ENCODE measurements at places on chromosomes 2 and 18. TPM values are rescaled to one million over a fixed set of nuclear protein-coding genes. Genes with fewer than 3 reads are reported as not detected.

DNA sequence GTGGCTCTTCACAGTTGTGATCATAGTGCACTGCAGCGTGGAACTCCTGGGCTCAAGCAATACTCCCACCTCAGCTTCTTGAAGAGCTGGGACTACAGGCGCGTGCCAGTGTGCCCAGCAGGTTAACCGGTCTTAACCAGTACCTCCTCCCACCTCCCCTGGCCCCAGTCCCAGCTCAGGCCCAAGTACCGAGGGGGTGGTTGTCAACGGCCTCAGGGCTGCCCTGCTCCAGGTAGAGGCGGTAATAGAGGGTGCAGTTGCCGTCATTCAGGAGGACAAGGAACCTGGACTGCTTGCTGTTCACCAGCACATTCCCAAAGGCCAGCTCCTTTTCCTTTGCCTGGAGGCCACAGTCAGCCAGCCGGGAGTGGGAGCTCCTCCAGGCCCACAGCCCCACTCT lies 19.7 kb downstream of the CFAP65 start:
- DNase-seq: no peak
- no peaks in the 10 kb centered on the region for H3K36me3 ChIP-seq
- no peak overlapping the region for H3K27ac ChIP-seq
- no peaks in the 10 kb centered on the region for H3K27me3 ChIP-seq
- H3K4me1 ChIP-seq: no peaks in the 10 kb centered on the region

Gene LIMS3
- not detected for total RNA-seq

Gene PSMA8
- 0.35 TPM for total RNA-seq

Gene HOXD12
- total RNA-seq: not detected

Gene ASXL3
- total RNA-seq: not detected

Gene IL1R1
- total RNA-seq: 1.4 TPM

DNA sequence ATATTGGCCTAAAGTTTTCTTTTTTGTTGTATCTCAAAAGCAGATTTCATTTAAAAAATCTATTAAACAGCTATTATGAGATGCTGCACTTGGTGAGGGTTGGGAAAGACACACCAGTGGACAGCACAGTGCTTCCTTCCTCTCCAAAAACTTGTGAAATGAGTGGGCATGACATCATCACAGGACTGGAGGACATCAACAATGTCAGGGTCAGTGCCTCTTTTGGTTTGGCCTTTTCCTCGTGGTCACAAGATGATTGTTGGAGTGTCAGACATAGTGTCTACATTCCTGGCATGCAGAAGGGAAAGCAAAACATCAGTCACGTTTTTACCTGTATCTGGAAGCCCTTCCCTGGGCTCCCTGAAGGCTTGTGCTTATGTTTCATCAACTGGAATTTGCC lies 49.6 kb downstream of the IL1R2 start:
- H3K36me3 ChIP-seq: no peaks in the 10 kb centered on the region
- no peak overlapping the region for H3K27ac ChIP-seq
- H3K4me3 ChIP-seq: no peak overlapping the region
- H3K27me3 ChIP-seq: no peaks in the 10 kb centered on the region
- H3K4me1 ChIP-seq: no peaks in the 10 kb centered on the region

Gene TIA1
- 152 TPM for total RNA-seq

Gene DAPL1
- not detected for total RNA-seq

- H3K27ac ChIP-seq: no peak overlapping the region
- DNase-seq: no peak
- H3K27me3 ChIP-seq: no peaks in the 10 kb centered on the region
- H3K4me1 ChIP-seq: peaks cover 24% of the 10 kb centered on the region
- H3K4me3 ChIP-seq: no peak overlapping the region
- H3K36me3 ChIP-seq: peaks cover 13% of the 10 kb centered on the region
Measured at GRCh38 chr18:79422022-79422782, 26.5 kb downstream of the NFATC1 start.

- H3K36me3 ChIP-seq: no peaks in the 10 kb centered on the region
- H3K27me3 ChIP-seq: no peaks in the 10 kb centered on the region
- no peak overlapping the region for H3K27ac ChIP-seq
- no peak overlapping the region for H3K4me3 ChIP-seq
Measured at GRCh38 chr2:100012561-100012960, 129.8 kb downstream of the AFF3 start.

- H3K4me3 ChIP-seq: no peak overlapping the region
- no peaks in the 10 kb centered on the region for H3K27me3 ChIP-seq
- H3K4me1 ChIP-seq: no peaks in the 10 kb centered on the region
- no peak overlapping the region for H3K27ac ChIP-seq
Measured at GRCh38 chr2:75018162-75018561, 59.7 kb downstream of the POLE4 start.

Gene C1QL2
- not detected for total RNA-seq
